Chondrocyte (in vitro differentiated cells): ENCODE measurements at places on chromosomes 6 and 20. TPM values are rescaled to one million over a fixed set of nuclear protein-coding genes. Genes with fewer than 3 reads are reported as not detected.

DNA sequence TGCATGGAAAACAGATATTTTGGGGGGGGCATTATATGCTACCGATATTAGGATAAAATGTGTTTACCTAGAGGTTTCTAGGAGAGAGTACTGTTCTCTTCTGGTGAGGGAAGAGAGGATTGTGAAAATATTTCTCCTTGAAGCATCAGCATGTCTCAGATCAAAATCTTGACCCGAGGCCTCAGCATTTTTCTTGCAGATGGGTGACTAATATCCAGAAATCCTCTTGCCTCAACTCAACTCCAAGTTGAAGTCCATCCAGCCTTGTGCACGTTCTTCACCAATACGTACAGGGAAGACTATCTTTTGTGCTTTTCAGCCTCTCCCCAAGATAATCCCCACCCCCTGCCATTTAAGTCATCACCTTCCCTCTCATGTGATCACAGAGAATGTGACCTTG is 59.5 kb downstream of the PRND start:
- no peak for DNase-seq

DNA sequence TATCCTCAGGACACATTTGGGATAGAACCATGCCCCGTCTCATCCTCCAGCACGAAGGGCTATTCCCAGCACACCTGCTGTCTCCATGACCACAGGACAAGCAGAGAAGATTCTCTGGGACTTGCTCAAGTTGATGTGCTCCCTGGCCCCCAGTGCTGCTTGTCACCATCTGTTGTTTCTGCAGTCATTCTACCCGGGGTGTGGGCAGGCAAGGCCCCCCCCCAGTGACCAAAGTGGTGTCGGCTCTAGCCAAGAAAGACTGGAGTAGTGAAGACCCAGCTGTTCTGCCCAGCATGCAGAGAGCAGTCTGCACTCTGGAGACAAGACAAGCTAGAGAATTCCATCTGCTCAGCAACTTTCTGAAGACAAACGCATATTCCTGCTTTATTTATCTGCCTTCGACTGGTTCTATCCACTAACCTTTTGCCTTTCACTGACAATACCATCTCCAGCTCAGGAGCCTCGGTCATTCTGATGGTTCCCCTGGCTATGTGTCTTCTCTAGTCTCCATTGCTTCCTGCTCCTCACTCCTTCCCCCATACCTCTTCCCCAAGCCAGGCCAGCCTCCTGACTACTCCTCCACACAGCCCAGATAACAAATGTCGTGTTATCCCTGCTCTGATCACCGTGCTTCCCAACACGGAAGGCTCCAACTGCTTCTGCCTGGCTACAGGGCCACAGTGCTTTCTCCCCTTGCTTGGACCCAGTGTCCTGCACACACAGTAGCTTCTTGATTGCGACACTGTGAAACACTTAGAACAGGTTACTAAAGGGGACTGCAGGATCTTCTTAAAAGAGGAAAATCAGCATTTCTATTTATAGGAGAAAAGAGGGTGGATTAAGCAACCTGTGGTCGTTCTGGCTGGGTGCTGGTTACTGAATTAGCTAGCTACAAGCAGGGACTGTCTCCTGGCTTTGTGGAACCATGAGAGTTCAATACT is 86.7 kb upstream of the EMILIN3 start:
- DNase-seq = no peak

Gene BPIFA1
- total RNA-seq = not detected in 3 replicates

Gene NKAIN2
- 3.4 to 37.9 TPM (median 4.0 TPM) in 3 replicates for total RNA-seq

DNA sequence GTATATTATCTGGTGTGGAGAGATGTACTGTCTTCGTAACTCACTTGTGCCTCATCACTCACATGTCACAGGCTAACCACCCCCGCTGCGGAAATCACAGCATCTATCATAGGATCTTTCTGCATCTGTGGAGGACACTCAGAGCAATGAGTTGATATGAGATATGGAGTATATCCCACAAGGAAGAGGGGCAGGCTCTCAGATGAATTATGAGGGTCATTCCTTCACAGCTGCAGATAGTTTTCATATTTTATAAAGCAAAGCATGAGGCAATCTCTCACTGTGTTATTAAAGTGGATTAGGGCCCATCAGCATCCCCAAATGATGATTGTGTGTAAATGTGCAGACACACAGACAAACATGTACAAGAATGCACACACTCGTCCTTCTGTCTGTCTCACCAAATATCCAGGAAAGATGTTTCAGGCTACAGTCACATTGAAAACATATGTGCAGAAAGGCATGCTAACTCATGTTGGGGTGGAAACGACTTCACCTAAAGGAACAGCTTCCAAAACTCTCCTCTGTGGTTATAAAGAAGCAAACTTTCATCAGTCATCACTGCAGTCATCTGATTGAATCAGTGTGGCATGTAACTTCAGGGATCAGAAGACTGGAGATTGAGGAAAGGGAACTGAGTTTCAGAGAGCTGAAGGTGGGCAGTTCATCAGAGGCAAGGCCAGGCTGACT is 164.7 kb downstream of the FOXC1 start:
- no peak for DNase-seq

DNA sequence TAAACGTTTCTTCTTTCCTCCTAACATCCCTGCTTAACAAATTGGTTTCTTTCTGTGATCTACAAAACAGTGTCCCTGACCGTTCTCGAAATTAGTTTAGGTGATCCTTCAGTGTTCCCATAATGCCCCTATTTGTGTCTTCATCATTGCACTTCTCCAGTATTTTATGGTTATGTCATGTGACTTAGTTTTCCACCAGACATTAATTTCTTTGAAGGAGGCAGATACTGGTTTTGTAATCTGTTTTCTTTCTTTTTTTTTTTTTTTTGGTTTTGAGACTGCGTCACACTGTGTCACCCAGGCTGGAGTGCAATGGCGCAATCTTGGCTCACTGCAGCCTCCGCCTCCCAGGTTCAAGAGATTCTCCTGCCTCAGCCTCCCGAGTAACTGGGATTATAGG is 49.2 kb downstream of the FAM217A start:
- no peak for DNase-seq

Gene ECT2L
- total RNA-seq = not detected in 3 replicates

- DNase-seq = no peak
These were observed 1.3 kb upstream of the NNAT start for GRCh38 chr20:37519508-37520418.

GRCh38 chr6:89454300-89454699 is 21.3 kb downstream of the ANKRD6 start:
- no peak for DNase-seq

- no peak for DNase-seq
These were observed 124.8 kb upstream of the RIPOR2 start for GRCh38 chr6:25060522-25060921.

DNA sequence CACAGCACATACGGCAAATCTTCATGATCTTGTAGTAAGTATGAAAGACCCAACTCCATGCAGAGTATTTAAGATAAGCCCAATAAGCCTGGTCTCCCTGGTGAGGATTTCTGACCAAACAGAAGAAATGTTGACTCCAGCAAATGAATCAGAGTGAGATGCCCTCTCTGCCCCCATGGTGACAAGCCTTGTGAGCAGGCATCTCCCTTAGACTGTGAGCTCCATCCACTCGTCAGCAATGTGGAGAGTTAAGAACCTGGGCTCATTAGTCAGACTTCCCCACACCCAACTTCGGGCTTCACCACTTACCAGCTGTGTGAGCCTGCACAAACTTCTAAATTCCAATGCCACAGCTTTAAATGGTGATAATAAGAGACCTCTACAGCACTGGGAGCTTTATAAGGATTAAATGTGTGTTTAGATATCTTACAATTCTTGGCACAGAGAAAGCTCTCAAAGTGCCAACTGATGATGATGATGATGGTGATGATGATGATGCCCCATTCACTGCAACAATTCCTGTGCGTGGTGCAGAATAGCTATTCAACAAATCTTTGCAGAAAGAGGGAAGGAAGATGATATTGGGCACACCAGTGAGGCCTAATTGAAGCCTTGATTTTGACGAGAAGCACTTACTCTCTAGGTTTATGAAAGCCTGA is 253.4 kb upstream of the TAB2 start:
- DNase-seq = no peak

DNA sequence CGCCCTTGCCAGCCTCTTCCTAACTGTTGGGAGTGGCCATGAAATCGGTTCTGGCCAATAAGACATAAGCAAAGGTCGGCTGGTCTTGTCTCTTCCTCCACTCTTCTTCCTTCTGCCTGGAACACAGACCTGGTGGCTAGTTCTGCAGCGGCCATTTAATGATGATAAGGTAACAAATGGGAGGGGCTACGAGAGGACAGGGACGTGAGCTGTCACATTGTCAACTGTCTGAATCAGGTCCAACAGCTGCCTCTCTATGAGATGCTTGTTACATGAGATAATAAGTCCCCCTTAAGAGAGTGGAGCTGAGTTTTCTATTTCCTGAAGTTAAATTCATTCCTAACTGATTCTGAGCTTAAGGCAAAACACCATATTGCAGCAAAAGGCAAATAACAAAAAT is 12.5 kb upstream of the TMEM242 start:
- DNase-seq = no peak

- no peak for DNase-seq
These were observed 42.5 kb upstream of the CD93 start for GRCh38 chr20:23128461-23129125.

Gene HLA-DPB1
- 2.8 to 2.9 TPM (median 2.8 TPM) in 3 replicates for total RNA-seq

DNA sequence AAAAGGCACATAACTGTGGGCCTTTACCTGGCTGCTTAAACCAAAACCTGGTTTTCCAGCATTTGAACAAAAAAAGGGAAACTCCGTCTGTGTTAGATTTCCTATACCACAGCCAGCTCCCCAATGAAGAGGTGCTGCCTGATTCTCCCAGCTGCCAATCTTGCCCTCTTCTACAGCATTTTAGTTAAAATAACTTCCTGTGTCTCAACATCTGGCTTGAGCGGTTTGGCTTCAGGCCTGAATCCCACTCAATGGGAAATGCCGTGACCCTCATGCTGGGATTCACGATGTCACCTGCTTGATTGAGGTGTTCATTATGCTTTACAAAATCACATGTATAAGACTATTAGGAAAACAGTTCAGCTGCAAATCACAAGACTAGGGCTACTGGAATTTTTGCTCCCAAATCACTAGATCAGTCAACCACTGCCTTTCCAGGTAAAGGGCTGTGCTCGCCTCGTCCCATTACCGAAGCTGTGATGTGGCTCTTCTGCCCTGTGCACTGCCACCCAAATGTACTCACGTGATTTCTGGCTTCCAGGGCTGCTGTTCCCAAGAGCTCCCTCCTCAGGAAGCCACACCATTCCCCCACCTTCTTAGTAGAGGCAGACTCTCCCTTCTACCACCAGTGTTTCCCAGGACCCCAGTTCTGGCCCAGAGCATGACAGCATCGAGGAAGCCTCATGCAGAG is 94.6 kb downstream of the PSMG4 start:
- no peak for DNase-seq

Gene SLC12A5
- total RNA-seq = 0.89 to 2.1 TPM (median 1.9 TPM) in 3 replicates

DNA sequence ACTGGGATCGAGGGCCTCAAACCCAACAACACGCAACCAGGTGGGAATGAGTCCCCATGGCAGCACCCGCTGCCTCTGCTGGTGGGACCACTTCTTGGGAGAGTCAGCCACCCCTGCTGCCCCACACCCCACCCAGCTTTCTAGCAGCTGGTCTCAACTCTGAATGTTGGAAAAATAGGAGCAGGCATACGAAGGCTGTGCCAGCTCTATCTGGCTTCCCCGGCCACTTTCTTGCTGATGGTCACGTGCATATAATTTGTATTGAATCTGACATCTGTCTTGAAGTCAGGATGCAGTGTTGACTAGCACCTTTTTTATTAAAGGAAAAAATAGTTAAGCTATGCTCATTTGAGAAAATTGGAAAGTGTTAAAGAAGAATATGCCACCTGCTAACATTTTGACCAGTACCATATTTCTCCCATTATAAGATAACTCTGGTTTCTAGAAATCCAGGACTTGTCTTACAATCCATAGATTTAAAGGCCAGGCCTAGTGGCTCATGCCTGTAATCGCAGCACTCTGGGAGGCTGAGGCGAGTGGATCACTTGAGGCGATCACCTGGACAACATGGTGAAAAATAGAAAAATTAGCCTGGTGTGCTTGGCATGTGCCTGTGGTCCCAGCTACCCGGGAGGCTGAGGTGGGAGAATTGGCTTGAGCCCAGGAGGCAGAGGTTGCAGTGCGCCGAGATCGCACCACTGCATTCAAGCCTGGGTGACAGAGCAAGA is 26.9 kb upstream of the MAPRE1 start:
- DNase-seq = no peak

DNA sequence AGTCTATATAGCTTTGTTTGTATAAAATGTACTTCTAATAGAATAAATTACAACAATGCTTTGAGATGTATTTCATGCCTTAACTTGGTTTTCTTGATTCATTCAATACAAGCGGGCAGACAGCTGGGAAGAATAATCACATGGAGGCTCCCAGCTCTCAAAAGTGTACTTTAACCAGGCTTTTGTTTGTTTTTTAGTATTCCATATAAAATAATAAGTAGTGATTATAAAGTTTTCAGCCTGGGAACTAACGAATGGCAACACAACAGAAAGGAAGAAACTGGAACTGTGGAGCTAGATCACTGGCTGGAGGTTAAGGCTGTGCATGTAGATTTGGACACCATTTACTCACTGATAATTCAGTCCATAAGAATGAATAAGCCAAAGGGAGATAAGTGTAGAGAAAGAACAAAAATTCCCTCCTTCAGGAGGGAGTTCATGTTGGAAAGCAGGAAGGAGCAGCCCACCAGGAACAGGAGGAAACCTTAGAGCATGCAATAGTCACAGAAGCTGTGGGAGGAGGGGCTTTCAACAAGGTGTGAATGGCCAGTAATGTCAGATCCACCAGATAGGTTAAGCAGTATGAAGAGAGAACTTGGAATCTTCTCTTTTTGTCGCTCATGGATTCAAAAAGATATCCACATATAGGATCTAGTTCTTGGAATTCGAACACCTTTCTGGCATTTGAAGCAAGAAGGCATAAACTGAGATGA is 41.2 kb upstream of the SLC35D3 start:
- DNase-seq = no peak

Gene NMBR
- total RNA-seq = not detected in 3 replicates

DNA sequence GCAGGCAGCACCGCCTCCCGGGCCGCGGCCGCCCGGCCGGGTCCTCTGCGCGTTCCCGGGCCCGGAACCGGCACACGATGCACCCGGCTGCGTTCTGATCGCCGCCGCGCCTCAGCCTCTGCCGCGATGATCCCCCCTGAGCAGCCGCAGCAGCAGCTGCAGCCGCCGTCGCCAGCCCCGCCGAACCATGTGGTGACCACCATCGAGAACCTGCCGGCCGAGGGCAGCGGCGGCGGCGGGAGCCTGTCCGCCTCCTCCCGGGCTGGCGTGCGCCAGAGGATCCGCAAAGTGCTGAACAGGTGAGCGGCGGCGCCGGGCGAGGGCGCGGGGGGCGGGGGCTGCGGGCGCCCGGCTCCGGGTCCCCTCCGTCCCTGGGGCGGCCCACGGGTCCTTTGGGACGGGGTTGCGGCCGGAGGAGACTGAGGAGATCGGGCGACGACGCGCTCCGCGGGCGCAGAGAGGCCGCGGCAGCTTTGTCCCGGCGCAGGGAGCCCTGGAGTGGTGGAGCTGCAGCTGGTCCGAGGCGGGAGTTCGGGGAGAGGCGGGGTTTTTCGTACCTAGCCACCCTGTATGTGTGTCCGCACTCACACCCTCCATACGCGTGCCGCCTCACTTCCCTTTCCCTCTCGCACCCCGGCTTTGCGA is 659 bp downstream of the SLC35F1 start:
- DNase-seq = peak; percentile 79
